ENCODE measurements at places on chromosomes 1 and 21.

DNA sequence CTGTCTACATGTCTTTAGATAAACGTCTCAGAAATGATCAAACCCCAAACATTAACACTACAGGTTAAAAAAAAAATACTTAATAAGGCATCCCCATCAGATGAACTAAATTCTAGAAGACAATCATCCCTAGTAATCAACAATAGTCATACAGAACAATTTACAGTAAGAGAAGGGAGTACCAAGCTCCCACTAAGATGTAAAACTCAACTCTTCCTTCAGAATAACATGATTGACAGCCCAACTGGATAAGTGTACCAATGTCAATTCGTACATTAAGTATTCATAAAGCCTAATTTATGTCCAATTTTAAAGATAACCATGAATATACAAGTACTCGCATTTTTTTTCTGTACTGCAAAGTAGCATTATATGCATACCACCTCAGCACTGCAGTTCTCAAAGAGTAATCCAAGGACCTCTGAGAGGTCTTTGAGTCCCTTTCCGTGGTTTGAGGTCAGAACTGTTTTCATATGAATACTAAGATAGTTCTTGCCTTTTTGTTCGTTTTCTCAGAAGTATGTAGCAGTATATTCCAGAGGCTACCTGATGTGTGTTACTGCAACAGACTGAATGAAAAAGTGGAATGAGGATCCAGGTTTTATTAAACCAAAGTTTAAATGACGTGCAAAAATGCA is 6.6 kb downstream of the SCAF4 start:
- no peak for DNase-seq

DNA sequence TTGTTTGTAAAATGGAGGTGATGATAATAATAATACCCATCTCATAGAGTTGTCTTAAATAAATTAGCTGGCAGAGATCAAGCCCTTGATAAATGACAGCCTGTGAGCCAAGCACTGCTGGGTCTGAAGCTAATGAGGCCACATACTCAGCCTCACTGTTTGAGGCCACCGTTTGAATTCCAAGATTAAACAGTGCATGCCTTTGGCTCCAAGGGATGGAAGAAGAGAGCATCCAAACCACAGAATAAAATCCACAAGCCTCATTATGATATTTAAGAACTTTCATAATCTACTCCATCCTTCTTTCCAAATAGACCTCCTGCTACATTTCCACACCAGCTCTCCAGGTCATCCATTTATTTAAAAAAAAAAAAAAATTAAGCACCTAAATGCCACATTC is 29.0 kb downstream of the TGFBR3 start:
- DNase-seq: no peak

- DNase-seq: no peak
Measured at GRCh38 chr1:223087291-223088255, 55.5 kb downstream of the TLR5 start.

GRCh38 chr1:178885869-178886268 is 15.0 kb upstream of the ANGPTL1 start:
- no peak for DNase-seq

GRCh38 chr1:210366767-210367166 is 38.1 kb downstream of the HHAT start:
- no peak for DNase-seq

DNA sequence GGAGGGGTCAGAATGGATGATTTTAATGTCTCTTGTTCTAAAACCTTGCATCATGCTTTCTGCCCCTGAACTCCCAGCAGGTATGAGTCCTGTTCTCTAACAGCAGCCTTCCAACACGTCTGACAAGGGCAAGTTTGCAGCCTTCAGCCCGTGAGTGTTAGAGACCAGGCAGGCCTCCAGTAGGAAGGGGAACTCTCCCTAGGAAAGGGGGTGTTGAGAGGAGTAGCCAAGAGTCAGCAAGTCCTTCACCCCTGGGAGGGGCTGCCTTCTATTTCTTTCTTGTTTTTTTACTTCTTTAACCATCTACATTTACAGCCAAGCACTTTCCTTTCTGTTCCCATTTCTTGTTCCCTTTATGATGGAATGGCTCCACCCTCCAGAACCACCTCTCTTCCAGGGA is 14.2 kb downstream of the BATF3 start:
- no peak for DNase-seq

DNA sequence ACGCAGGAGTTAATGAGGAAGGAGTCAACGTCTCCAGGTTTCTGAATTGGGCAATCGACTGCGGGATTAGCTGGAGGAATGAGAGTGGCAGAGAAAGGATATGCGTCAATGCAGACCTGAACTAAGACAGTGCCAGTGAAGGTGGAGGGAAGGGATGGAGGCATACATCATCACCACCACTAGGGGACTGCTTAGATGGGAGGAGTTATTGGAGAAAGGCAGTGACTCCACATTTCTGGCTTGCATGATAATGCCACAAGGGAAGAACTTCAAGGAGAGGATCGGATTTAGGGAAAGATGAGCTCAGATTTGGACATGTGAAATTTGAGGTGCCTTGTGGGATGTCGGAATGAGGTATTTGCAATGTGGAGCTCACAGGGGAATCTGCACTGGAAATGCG is 17.5 kb downstream of the VASH2 start:
- DNase-seq: no peak

- DNase-seq: no peak
Measured at GRCh38 chr1:218809625-218810024, 364.1 kb upstream of the LYPLAL1 start.

DNA sequence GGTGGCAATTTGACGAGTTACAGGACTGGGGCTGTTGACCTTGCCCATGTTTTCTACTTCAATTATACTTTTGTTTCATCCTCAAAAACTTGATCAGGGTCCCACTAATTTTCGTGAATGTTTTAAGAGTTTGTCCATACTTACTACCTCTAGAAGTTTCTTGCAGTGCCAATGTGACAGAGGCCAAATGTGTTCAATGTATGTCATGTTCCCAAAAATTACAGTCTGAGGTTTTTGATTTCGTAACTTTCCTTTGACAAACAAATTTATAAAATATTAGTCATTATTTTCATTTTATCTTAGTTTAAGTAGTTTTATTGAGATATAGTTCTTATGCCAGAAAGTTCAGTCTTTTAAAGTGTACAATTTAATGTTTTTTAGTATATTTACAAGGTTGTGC is 15.3 kb downstream of the VPS13D start:
- no peak for DNase-seq

GRCh38 chr1:170727963-170728362 is 64.0 kb downstream of the PRRX1 start:
- no peak for DNase-seq
